ENCODE measurements at places on chromosomes 13 and 19. TPM values are rescaled to one million over a fixed set of nuclear protein-coding genes. Genes with fewer than 3 reads are reported as not detected.

- peak; percentile 20 for DNase-seq
Observed at GRCh38 chr19:46787331-46788261, 798 bp downstream of the SLC1A5 start.

ZNF583 gene
- total RNA-seq = 0.95 TPM

PPP1R12C gene
- 123 TPM for total RNA-seq

SMIM24 gene
- total RNA-seq = not detected

WDR88 gene
- total RNA-seq = not detected

NTN5 gene
- total RNA-seq = 2.7 TPM

IRF3 gene
- 109 TPM for total RNA-seq

- no peak for DNase-seq
Observed at GRCh38 chr13:111267784-111268183, 52.7 kb upstream of the TEX29 start.
